ENCODE measurements at places on chromosomes 7 and 10. TPM values are rescaled to one million over a fixed set of nuclear protein-coding genes. Genes with fewer than 3 reads are reported as not detected.

- no peaks in the 10 kb centered on the region for H3K4me1 ChIP-seq
- no peak overlapping the region for H3K27ac ChIP-seq
- no peak overlapping the region for H3K4me3 ChIP-seq
- no peaks in the 10 kb centered on the region for H3K36me3 ChIP-seq
- no peaks in the 10 kb centered on the region for H3K27me3 ChIP-seq
Measured at GRCh38 chr10:122669045-122669444, 30.6 kb downstream of the C10orf120 start.

Gene UCN3
- 0.77 TPM for total RNA-seq

Gene OR9A2
- 0.82 TPM for total RNA-seq

- no peak overlapping the region for H3K4me3 ChIP-seq
- H3K27ac ChIP-seq, result no peak overlapping the region
- DNase-seq, result peak; percentile 75
- H3K36me3 ChIP-seq, result no peaks in the 10 kb centered on the region
- no peaks in the 10 kb centered on the region for H3K4me1 ChIP-seq
Measured at GRCh38 chr7:47088329-47089067, 493.4 kb downstream of the TNS3 start.

- no peaks in the 10 kb centered on the region for H3K4me1 ChIP-seq
- no peak overlapping the region for H3K4me3 ChIP-seq
- H3K27me3 ChIP-seq, result no peaks in the 10 kb centered on the region
- no peaks in the 10 kb centered on the region for H3K36me3 ChIP-seq
Measured at GRCh38 chr7:92872701-92873100, 36.3 kb upstream of the CDK6 start.

DNA sequence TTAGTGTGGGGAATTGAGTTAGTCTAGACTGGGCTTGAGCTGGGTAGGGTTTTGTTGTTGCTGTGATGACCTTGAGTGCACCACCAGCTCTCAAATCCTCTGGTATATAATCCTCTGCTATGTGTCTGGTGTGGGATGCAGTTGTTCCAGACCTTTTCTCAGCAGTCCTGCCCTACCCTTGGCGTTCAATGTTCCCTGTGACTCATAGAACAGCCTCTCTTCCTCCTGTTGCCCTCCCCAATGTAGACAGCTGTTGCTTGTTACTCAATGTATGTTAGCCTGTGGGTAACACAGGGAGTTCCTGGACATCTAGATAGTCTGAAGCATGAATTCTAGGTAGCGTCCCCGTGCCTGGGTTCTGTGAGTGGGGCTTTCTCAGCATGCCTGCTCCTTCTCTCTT lies 19.8 kb downstream of the ACBD7 start:
- no peaks in the 10 kb centered on the region for H3K36me3 ChIP-seq
- DNase-seq, result no peak
- H3K27ac ChIP-seq, result no peak overlapping the region

DNA sequence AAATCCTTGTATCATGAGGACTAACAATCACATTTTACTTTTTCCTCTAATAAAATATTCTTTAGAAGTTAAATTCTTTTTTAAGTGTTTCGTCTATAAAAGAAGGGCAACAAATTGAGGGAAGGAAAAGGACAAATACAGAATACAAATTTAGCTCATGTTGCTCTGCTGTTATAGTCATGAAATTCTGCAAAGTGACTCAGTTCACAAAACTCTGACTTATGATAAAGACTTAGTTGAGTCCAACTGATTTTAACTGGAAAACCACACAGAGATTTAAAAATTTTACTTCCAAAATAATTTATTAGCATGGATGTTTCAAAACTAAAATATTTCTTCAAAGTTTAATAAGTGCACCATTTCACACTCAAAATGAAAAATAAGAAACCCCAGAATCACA lies 75.0 kb upstream of the GPR22 start:
- no peaks in the 10 kb centered on the region for H3K4me1 ChIP-seq
- no peaks in the 10 kb centered on the region for H3K36me3 ChIP-seq
- DNase-seq, result no peak
- no peak overlapping the region for H3K27ac ChIP-seq

DNA sequence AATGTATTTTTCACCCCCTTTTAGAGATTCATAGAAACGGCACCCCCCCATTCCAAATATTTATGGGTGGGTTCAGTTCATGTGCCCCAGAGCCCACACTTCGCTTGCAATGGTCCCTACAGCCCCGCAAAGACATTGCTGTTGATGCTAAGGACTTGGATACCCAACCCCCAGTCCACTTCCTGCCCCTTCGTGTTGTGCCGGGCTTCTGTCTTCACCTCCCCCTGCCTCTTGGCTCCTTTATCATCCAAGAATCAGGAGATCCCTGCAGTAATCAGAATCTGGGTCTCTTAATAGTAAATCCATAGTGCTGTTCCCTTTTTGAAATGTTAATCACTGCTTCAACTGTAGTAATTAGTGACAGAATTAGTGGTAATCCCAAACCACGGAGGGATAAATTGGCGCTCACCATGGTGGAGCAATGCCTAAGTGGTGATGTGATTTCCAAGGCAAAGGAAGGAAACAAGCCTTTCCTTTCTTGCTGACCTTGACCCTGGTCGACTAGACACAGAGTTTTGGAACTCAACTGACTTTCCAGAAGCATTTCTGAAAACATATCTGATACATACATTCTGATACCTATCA lies 67.7 kb downstream of the HK1 start:
- no peak for DNase-seq
- peaks cover 10% of the 10 kb centered on the region for H3K36me3 ChIP-seq
- no peak overlapping the region for H3K4me3 ChIP-seq
- H3K27me3 ChIP-seq, result no peaks in the 10 kb centered on the region
- no peak overlapping the region for H3K27ac ChIP-seq
- peaks cover 9% of the 10 kb centered on the region for H3K4me1 ChIP-seq

DNA sequence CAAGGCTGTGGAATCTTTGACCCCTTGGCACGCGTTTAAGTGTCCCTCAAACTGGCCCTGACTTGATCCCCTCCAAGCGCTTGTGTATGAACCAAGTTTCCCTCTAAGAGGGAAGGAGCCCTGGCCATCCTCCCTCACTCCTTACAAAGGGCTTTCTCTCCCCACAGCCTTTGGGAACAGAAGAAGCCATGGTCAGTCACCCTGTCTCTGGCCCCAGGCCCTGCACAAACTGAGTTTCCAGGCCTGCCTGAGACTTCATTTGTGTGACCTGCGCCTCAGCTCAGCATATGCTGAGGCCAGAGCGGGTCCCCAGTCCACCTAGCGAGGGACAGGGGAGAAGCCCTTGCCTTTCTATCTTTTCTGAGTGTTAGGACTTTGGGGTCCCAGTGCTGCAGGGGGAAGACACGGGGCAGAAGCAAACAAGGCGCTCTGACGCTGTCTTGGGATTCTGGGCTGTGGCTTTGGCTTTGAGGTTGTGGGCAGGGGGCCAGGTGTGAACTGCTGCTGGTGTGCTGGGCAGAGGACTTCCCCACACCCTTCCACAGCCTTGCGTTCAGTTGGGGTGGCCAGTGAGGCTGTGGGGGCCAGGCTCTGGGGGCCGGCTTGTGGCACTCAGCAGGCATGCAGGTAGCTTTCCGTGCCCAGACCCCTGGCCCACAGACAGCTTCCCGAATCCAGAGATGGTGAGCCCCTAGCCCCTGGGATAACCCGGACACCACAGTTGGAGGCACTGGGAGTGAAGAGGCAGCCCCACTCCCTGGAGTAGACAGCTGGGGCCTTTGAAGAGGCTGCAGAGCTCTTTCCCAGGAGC lies 1.5 kb downstream of the RET start:
- no peak overlapping the region for H3K4me3 ChIP-seq
- peaks cover 16% of the 10 kb centered on the region for H3K27me3 ChIP-seq
- DNase-seq, result no peak

Gene SH2D4B
- total RNA-seq, result 0.12 TPM

Gene PDZD7
- 0.09 TPM for total RNA-seq

- DNase-seq, result no peak
- no peaks in the 10 kb centered on the region for H3K27me3 ChIP-seq
- H3K4me1 ChIP-seq, result no peaks in the 10 kb centered on the region
- no peak overlapping the region for H3K4me3 ChIP-seq
Measured at GRCh38 chr10:8776926-8777622, 722.6 kb downstream of the GATA3 start.

GRCh38 chr7:74561898-74562613 lies 95.5 kb upstream of the GTF2I start:
- H3K27me3 ChIP-seq, result no peaks in the 10 kb centered on the region
- H3K27ac ChIP-seq, result no peak overlapping the region
- DNase-seq, result no peak
- no peak overlapping the region for H3K4me3 ChIP-seq
- no peaks in the 10 kb centered on the region for H3K36me3 ChIP-seq

- peak overlapping the region; percentile 6 for H3K27ac ChIP-seq
- H3K27me3 ChIP-seq, result no peaks in the 10 kb centered on the region
- DNase-seq, result peak; percentile 44
- H3K36me3 ChIP-seq, result no peaks in the 10 kb centered on the region
- H3K4me1 ChIP-seq, result peaks cover 4% of the 10 kb centered on the region
- no peak overlapping the region for H3K4me3 ChIP-seq
Measured at GRCh38 chr10:122495406-122496340, 34.3 kb downstream of the HTRA1 start.

DNA sequence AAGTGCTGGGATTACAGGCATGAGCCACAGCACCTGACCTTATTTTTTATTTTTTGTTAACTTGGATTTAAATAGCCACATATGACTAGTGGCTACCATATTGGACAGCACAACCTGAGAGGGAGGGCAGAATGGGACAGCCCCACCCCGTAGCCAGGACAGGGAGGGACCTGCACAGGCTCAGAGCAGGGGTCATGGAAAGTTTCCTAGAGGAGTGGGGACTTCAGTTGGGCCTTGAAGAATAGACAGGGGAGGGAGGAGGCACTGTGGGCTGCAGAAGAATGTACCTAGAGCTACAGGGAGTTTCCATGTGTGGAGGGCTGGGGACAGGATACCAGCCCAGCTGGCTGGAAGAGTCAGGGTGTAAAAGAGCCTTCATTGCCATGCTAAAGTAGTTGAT lies 8.8 kb downstream of the TRIM8 start:
- H3K36me3 ChIP-seq, result peaks cover 59% of the 10 kb centered on the region
- H3K4me1 ChIP-seq, result peaks cover 8% of the 10 kb centered on the region
- no peak for DNase-seq
- no peak overlapping the region for H3K4me3 ChIP-seq
- H3K27me3 ChIP-seq, result no peaks in the 10 kb centered on the region

DNA sequence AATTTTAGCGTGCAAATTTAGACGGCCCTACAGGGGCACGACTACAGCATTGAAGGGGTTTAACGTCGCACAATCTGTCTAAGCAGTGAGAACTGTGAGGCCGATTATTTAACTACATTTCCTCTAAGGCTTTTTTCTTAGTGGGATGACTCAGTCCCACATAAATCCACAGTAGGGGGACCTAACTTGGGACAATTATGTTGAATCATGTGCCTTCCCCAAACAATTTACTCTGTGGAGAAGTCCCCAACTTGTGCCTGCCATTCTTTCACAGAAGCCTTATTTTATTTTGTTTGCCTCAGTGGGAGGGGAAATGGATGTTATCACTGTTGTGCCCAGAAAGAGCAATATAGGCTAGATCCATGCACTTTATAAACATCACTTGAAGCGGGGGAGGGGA lies 80.3 kb upstream of the CDCA7L start:
- no peaks in the 10 kb centered on the region for H3K27me3 ChIP-seq
- no peak overlapping the region for H3K27ac ChIP-seq
- no peak for DNase-seq
- H3K4me3 ChIP-seq, result no peak overlapping the region
- no peaks in the 10 kb centered on the region for H3K36me3 ChIP-seq

Gene NEUROD6
- total RNA-seq, result not detected

GRCh38 chr10:93482145-93482834 lies at the start of gene MYOF:
MYOF (minus strand) TSS chr10:93482334; CDS start chr10:93482194, 140 bp downstream.
- peak within 1 kb of the TSS; percentile 38 for H3K27ac ChIP-seq
- DNase-seq, result peak; percentile 89
- H3K27me3 ChIP-seq, result no peaks in the 10 kb centered on the region
- peak within 1 kb of the TSS; percentile 43 for H3K4me3 ChIP-seq
- no peaks in the 10 kb centered on the region for H3K4me1 ChIP-seq

Gene MCM10
- 1.8 TPM for total RNA-seq

Gene SLC4A2
- 66.3 TPM for total RNA-seq

GRCh38 chr7:1867370-1868260 lies 197.5 kb downstream of the ELFN1 start:
- no peaks in the 10 kb centered on the region for H3K36me3 ChIP-seq
- H3K27me3 ChIP-seq, result no peaks in the 10 kb centered on the region
- no peak for DNase-seq
- peaks cover 3% of the 10 kb centered on the region for H3K4me1 ChIP-seq

Gene AKR1E2
- total RNA-seq, result 5.6 TPM

GRCh38 chr10:59375990-59376389 lies 13.6 kb upstream of the FAM13C start:
- H3K27me3 ChIP-seq, result no peaks in the 10 kb centered on the region

DNA sequence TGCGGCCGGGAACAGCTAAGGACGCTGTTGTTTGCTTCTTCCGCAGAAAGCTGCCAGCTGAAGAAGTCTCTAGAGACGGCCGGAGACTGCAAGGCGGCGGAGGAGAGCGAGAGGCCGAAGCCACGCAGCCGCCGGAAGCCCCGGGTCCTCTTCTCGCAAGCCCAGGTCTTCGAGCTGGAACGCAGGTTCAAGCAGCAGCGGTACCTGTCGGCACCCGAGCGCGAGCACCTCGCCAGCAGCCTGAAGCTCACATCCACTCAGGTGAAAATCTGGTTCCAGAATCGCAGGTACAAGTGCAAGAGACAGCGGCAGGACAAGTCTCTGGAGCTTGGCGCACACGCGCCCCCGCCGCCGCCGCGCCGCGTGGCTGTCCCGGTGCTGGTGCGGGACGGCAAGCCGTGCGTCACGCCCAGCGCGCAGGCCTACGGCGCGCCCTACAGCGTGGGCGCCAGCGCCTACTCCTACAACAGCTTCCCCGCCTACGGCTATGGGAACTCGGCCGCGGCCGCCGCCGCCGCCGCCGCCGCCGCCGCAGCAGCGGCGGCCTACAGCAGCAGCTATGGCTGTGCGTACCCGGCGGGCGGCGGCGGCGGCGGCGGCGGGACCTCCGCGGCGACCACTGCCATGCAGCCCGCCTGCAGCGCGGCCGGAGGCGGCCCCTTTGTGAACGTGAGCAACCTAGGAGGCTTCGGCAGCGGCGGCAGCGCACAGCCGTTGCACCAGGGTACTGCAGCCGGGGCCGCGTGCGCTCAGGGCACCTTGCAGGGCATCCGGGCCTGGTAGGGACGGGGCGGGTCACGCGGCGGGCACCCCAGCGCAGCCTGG lies 2.4 kb downstream of the NKX2-3 start:
- H3K27ac ChIP-seq, result no peak overlapping the region
- H3K27me3 ChIP-seq, result peaks cover 23% of the 10 kb centered on the region
- no peaks in the 10 kb centered on the region for H3K4me1 ChIP-seq
- no peaks in the 10 kb centered on the region for H3K36me3 ChIP-seq
- H3K4me3 ChIP-seq, result no peak overlapping the region

DNA sequence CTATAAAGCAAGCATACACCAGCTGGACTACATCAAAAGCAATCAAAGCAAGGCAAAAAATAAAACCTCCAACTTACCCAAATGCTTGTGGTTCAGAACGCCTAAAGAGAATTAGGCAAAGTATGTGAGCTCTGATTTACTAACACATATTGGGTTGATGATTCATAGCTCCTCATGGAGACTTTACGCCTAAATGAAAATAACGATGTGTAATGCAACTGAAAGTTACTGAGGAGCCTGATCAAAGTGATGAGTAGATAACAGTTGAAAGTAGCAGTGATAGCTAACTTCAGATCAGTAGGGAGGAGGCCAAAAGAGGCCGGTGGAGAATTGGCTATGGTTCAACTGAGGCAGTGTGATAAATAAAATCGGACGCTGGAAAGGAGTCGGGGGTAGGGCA lies 85.0 kb downstream of the MPP7 start:
- H3K4me1 ChIP-seq, result no peaks in the 10 kb centered on the region
- no peaks in the 10 kb centered on the region for H3K27me3 ChIP-seq
- DNase-seq, result peak; percentile 27
- no peaks in the 10 kb centered on the region for H3K36me3 ChIP-seq

Measured in lung (tissue), 17 donors.